ENCODE measurements at places on chromosomes 2 and 18. TPM values are rescaled to one million over a fixed set of nuclear protein-coding genes. Genes with fewer than 3 reads are reported as not detected.
A peak's percentile ranks its signal among the peaks of the same experiment; 100 is the strongest.

Gene SCN3A
- total RNA-seq, result 0.11 TPM

DNA sequence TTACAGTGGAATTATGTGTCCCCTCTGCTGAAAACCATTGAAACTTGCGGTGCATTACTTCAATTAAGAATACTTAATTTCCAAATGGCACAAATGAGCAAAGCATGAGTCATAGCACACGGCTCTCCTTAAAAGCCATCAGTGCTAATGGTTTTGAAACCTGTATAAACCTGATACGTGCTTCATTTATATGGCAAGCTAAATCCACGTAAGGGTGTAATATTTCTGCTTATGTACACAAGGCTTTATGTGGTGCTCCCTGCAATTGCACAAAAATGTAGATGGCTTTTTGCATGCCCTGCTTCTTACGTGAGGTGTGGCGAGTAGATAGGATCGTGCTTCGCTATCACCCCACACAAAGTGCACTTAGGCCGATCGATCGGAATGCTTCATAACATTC, 840.9 kb downstream of the GALR1 start:
- peaks cover 3% of the 10 kb centered on the region for H3K27me3 ChIP-seq
- no peak for DNase-seq
- H3K4me1 ChIP-seq, result peaks cover 11% of the 10 kb centered on the region
- no peaks in the 10 kb centered on the region for H3K36me3 ChIP-seq
- H3K27ac ChIP-seq, result no peak overlapping the region

Gene MBP
- total RNA-seq, result 19.1 TPM

DNA sequence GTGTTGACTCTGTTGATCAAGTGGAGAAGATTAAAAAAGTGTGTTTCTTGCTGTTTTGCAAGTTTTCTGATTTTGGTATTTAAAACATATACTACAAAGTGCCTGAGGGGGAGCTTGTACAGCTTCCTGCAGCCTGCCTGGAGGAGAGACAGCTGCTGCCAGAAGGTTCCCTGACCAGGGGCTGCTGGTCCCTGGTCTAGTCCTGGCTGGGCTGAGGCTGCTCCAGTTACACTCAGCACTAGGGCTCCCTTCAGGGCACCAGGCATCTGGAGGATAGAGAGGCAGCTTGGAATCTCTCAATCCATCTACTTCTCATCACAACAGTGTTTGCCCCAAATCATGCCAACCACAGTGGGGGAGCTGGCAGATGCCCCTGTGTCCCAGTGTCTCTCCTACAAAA, 4.8 kb downstream of the MC2R start:
- no peak overlapping the region for H3K27ac ChIP-seq
- no peaks in the 10 kb centered on the region for H3K36me3 ChIP-seq
- no peak overlapping the region for H3K4me3 ChIP-seq
- DNase-seq, result no peak

DNA sequence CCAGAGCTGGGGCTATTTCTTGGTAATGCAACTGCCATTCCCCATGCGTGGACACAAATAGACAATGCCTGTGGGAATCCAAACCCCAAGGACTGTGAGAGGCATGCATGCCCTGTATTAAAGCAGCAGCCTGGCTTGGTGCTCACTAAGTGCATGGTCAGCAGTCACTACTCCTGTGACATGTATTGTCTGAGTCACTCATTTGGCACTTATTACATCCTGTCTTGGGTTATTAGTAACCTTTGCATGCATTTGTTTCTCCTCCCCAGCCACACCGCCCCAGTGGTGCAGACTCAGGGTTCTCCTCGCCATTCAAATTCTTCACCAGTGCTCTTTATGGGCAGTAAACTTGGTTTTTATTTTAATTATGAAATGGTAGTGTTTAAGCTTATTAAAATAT, 30.2 kb downstream of the PRKCE start:
- no peak overlapping the region for H3K27ac ChIP-seq
- H3K27me3 ChIP-seq, result no peaks in the 10 kb centered on the region
- no peak overlapping the region for H3K4me3 ChIP-seq
- DNase-seq, result no peak
- no peaks in the 10 kb centered on the region for H3K36me3 ChIP-seq

GRCh38 chr2:173961346-173961705, 3.8 kb downstream of the SP3 start:
- H3K27ac ChIP-seq, result no peak overlapping the region
- no peaks in the 10 kb centered on the region for H3K27me3 ChIP-seq
- H3K36me3 ChIP-seq, result peaks cover 25% of the 10 kb centered on the region
- DNase-seq, result no peak

Gene CDK15
- 6.8 TPM for total RNA-seq

DNA sequence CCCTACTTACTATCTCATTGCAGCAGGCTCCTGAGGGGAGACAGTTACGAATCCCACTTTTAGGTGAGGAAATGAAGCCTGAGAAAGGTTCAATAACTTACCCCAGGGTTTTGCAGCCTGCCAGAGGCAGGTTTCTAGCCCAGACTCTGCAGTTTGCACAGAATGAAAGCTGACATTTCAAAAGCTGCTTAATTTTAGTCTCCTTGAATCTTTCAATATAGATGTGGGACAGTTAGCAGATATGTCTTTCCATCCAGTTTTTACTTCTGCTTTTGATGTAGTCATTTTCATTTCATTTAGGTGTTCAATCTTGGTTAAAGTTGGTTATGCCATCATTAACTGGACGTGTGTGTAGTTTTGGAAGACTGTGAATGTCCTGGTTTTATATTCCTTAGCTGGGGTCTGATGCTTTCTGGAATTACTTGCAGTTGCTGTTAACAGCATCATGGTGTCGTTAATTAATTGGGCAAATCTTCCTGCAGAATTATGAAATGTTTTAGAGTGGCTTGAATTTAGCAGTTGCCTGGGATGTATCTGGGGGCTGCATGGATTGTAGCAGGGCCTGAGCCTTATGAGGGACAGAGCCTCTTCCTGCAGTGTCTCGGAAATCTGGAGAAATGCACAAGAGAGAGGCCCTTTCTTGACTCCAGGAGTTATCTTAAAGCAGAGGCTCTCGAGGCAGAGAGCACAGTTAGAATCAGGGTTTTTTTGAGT, 100.8 kb downstream of the ZNF532 start:
- no peak for DNase-seq
- H3K27ac ChIP-seq, result peak overlapping the region; percentile 79
- no peaks in the 10 kb centered on the region for H3K27me3 ChIP-seq
- no peak overlapping the region for H3K4me3 ChIP-seq
- peaks cover 24% of the 10 kb centered on the region for H3K4me1 ChIP-seq

- H3K36me3 ChIP-seq, result no peaks in the 10 kb centered on the region
- H3K27me3 ChIP-seq, result peaks cover 39% of the 10 kb centered on the region
- DNase-seq, result no peak
- no peak overlapping the region for H3K27ac ChIP-seq
These were observed 777 bp downstream of the MOCOS start for GRCh38 chr18:36187826-36188721.

DNA sequence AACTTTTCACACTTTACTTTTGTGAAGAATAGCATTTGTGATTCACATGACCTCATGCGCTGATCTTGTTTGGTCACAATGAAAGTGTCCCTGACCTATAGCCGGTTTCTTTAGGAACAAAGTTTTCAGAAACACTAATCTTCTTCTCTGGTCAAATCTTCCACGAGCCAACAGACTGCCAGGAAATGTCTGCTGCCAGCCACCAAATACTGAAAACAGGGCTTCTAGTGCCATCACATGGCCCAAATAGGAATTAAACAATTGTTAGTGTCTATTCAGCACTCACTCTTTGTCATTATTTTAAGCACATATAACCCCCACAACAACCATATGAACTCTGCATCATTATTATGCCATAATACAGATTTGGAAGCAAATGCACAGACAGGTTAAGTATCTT, 286.5 kb upstream of the SYT4 start:
- no peaks in the 10 kb centered on the region for H3K36me3 ChIP-seq
- DNase-seq, result no peak
- no peak overlapping the region for H3K4me3 ChIP-seq
- H3K4me1 ChIP-seq, result peaks cover 4% of the 10 kb centered on the region
- H3K27ac ChIP-seq, result no peak overlapping the region

DNA sequence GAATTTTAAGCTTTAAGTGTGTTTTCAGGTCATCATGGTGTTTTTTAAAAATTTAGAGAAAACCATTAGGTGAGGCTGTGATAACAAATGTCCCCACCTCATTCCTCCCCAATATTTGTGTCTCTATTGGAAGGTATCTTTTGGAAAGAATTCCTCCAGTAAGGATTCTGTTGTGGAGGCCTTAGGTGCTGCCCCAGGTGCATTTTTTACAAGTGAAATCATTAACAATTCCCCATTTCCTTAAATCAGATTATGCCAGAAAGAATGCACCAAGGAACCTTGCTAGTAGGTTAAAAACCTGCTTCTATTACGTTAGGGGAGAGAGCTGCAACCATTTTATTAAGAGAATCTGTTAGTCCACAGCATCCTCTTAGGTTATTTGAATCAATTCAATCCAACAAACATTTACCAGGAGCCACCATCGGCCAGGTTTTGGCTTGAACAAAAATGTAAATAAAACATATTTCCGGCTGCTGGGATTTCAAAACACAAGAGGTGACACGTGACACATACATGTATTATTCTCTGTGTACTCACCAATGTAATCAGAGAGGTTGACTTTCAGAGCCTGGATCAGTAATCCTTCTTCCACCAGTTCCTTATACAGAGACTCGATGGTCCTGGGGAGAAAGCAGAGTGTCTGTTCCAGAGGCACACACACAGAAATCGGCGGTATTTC, 112.5 kb upstream of the ASB18 start:
- H3K36me3 ChIP-seq, result peaks cover 31% of the 10 kb centered on the region
- H3K4me1 ChIP-seq, result no peaks in the 10 kb centered on the region
- DNase-seq, result no peak
- H3K27ac ChIP-seq, result no peak overlapping the region

DNA sequence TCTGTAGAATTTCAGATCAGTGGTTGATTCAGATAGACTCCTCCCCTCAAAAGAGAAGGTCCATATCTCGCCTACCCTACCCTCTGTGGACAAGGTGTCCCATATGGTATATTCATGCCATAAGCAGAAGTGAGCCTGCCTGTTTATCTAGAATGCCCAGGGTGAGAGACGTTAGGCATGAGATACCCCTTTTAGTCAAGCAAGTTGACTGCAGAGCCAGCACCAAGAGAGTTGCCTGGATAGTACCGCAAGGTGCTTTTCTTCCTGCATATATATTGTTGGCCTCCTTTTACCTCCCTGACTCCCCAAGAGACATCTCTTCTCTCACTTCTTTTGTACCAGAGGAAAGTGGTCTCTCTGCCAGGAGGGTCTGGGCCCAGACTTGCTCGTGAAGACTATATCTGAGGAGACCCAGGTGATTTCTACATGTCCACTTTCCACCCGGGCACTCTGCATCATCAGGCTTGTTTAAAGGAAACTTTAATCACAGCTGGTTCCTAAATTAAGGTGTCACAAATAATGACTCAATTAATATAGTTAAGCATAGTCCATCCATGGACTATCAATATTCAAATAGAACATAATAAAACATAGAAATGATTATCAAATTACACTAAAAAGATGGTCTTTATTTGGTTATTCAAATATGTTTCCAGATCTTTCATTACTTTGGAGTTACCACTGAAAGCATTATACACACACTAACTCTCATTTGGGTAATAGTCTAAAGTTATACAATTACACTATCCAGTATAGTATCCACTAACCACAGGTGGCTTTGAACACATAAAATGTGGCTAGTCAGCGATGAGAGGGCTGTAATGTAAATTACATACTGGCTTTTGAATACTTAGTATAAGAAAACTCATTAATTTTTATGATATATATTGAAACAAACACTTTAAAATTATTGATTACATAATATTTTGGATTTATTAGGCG, 4.1 kb downstream of the ITGA4 start:
- no peak for DNase-seq
- H3K4me1 ChIP-seq, result peaks cover 7% of the 10 kb centered on the region
- no peak overlapping the region for H3K4me3 ChIP-seq
- no peaks in the 10 kb centered on the region for H3K36me3 ChIP-seq

Gene DOK6
- 5.1 TPM for total RNA-seq

DNA sequence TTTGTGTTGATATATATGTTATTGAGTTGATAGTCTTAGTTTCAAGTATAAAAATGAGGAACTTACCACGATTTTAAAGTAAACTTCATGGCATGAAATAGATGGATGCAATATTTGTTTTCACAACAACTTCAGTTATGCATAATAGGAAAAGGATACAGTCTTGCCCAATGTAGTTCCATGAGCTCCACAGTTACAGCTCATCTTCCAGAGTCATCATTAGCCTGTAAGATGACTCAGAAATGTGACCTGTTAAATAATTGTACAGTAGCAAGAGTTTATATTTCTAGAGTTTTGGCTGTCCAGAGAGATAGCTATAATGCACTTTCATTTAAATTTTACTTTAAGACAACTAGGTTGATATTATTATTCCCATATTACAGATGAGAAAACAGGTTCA, 80.9 kb upstream of the ARHGAP28 start:
- H3K36me3 ChIP-seq, result no peaks in the 10 kb centered on the region
- no peaks in the 10 kb centered on the region for H3K27me3 ChIP-seq
- peaks cover 61% of the 10 kb centered on the region for H3K4me1 ChIP-seq
- H3K4me3 ChIP-seq, result no peak overlapping the region
- H3K27ac ChIP-seq, result no peak overlapping the region

Gene ANKRD23
- total RNA-seq, result 12.5 TPM

DNA sequence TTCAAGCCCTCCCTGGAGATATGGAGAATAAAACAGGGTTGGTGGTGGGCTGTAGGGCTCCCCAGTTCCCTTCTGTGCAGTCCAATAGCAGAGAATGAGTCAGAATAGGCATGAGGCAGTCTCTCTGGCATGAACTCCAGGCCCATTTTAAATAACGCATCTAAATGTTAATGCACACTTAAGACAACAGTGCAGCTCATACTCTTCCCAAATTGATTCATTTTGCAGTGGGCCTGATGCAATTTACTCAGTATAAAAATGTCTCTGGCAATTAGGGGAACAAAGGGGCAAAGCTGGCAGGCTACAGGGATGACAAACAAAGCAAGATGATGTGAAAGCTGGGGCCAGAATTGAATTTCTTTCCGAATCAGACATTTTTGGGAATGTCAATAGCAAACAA, 402.8 kb downstream of the CLIP4 start:
- H3K4me1 ChIP-seq, result no peaks in the 10 kb centered on the region
- no peak overlapping the region for H3K4me3 ChIP-seq
- peaks cover 48% of the 10 kb centered on the region for H3K27me3 ChIP-seq

GRCh38 chr2:15127876-15128275, 433.3 kb downstream of the NBAS start:
- H3K27ac ChIP-seq, result no peak overlapping the region
- no peaks in the 10 kb centered on the region for H3K27me3 ChIP-seq
- H3K36me3 ChIP-seq, result no peaks in the 10 kb centered on the region
- peaks cover 9% of the 10 kb centered on the region for H3K4me1 ChIP-seq
- H3K4me3 ChIP-seq, result no peak overlapping the region
- DNase-seq, result no peak

- no peak for DNase-seq
- no peak overlapping the region for H3K4me3 ChIP-seq
- H3K27me3 ChIP-seq, result no peaks in the 10 kb centered on the region
- H3K4me1 ChIP-seq, result peaks cover 29% of the 10 kb centered on the region
- no peaks in the 10 kb centered on the region for H3K36me3 ChIP-seq
These were observed 3.1 kb upstream of the CIB4 start for GRCh38 chr2:26644188-26644835.

- H3K27me3 ChIP-seq, result no peaks in the 10 kb centered on the region
- no peak overlapping the region for H3K27ac ChIP-seq
- DNase-seq, result no peak
- no peaks in the 10 kb centered on the region for H3K36me3 ChIP-seq
These were observed 228.0 kb upstream of the MEX3C start for GRCh38 chr18:51425475-51425874.

Gene SLC14A1
- total RNA-seq, result not detected

- H3K4me3 ChIP-seq, result no peak overlapping the region
- no peak for DNase-seq
- H3K36me3 ChIP-seq, result peaks cover 7% of the 10 kb centered on the region
- H3K4me1 ChIP-seq, result peaks cover 20% of the 10 kb centered on the region
These were observed 35.6 kb upstream of the FEZ2 start for GRCh38 chr2:36633470-36634092.

Data from mesothelial cell of epicardium (in vitro differentiated cells).